ENCODE measurements at places on chromosomes 7 and 10. TPM values are rescaled to one million over a fixed set of nuclear protein-coding genes. Genes with fewer than 3 reads are reported as not detected.

Gene PWWP2B
- polyA plus RNA-seq: 6.6 TPM

Gene HIF1AN
- 13.4 TPM for polyA plus RNA-seq

DNA sequence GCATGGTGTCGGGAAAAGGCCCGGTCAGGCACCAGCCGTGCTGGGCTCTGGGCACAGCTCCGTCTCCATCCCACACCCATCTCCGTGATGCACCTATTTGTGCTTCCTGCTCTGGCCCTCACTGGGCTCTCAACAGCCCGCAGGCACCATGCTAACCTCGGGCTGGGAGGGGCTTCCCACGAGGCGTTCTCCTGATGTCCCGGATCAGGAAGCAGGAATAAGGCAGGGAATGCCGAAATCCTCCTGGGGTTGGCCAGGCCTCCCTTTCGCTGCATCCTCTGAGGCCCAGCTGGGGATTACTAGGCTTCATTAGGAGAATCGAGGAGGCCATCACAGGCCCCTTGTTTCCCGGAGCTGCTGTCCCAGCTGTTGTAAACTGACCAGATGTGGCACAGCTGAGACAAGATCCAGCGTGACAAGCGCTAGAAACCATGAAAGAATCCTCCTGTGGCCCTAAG lies 72.0 kb downstream of the FAM53B start:
- no peak for DNase-seq

- no peak for DNase-seq
Measured at GRCh38 chr10:118982366-118982765, 47.1 kb upstream of the NANOS1 start.

All from A549 (cell line).